Renal pelvis (tissue), 12 donors: ENCODE measurements at places on chromosomes 3 and 15.

DNA sequence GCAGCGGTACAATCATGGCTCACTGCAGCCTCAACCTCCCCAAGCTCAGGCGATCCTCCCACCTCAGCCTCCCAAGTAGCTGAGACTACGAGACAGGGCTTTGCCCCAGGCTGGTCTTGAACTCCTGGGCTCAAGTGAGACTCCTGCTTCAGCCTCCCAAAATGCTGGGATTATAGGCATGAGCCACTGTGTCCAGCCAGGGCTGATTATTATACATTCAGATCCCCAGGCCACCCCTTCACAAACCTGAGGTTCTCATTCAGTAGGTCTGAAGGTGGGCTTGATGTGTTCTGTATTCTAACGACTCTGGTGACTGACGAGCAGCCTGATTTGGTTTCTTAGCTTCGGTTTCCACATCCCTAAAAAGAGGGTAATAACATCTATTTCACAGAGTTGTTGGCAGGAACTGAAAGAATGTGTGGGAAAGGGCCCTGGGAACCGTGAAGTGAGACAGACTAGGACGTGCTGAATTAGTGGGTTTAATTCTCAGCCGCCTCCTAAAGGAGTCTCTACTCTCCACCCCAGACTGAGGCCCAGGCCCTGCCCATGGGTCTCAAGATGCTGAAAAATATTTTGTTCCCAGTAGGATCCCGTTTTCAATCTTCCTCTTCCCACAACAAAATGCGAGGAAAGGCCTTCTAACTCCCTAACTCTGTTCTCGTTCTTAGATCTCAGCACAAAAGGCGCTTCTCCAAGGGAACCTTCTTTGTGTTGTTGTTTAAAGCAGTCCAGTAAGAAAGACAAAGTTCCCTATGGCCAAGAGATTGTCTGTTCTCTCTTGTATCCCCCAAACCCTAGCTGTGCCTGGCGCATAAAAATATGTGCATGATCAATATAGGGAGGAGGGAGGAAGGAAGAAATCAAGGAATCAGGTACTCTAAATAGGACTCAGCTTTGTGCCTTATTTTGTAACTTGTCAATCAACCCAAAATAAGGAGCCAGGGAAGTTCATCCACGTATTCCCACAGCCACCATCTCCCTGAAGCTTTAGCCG, 210.0 kb upstream of the TOPAZ1 start:
- no peak for DNase-seq

DNA sequence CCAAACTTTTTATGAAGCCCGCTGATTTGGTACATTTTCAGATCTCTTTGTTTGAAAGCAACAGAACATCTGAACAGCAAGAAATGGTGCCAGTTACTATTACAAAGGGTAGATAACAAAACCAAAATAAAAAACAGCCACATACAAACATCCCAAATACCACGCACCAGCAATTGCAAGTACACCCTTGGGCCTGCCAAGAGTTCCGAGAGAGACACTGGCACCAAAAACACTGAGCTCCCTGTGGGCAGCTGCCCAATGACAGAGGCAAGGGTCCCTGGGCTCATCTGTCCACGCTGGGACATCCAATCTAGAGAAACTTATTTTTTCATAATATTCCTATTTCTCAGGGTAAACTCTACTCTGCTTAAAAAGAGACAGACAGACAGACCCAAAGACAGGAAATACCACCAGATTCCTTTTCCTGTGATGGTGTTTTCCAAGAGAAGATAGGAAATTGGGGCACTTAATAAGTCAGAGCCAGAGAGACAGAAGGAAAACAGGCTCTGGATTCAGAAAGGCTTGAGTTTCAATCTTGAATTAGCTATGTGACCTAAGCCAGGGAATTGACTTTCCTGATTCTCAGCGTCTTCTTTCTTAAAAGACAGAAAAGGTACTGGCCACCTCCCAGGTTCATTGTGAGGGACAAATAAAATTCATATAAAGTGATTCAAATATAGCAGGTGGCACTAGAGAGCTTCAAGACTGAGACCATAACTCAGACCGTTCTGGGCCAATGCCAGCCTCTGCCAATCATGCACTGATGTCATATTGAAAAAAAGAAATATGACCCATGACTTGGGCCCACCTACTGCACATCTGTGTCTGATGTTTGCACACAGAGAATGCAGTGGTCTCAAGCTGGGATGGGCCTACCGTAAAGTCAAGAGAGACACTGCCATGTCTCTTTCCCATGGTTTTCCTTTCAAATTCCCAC, 61.3 kb downstream of the FOXP1 start:
- no peak for DNase-seq

- no peak for DNase-seq
Observed at GRCh38 chr3:84724877-84725276, 233.9 kb upstream of the CADM2 start.

DNA sequence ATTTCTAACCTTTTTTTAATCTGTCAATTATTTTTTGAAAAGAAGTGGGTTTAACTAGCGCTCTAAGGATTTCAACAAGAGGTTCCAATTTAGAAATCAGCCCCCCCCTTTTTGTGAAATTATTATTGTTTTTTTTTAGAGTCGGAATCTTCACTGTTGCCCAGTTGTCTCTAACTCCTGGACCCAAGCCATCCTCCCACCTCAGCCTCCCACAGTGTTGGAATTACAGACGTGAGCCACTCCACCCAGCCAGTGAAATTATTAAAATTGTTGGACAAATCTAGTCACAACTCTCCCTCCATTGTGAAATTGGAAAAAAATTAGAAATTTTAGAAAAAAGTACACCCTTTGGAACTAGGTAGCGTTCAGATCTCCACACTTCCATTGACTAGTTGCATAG, 2.5 kb downstream of the AKAP13 start:
- DNase-seq, result no peak
